ENCODE measurements at places on chromosomes 6 and 20. TPM values are rescaled to one million over a fixed set of nuclear protein-coding genes. Genes with fewer than 3 reads are reported as not detected.
A peak's percentile ranks its signal among the peaks of the same experiment; 100 is the strongest.

The CDH26 gene
- total RNA-seq = 1.2 TPM

The HLA-DRB5 gene
- total RNA-seq = not detected

The OGFRL1 gene
- 37.6 TPM for total RNA-seq

The C2 gene
- 4.1 TPM for total RNA-seq

GRCh38 chr6:38110481-38110971 lies 291.0 kb downstream of the ZFAND3 start:
- DNase-seq = no peak

DNA sequence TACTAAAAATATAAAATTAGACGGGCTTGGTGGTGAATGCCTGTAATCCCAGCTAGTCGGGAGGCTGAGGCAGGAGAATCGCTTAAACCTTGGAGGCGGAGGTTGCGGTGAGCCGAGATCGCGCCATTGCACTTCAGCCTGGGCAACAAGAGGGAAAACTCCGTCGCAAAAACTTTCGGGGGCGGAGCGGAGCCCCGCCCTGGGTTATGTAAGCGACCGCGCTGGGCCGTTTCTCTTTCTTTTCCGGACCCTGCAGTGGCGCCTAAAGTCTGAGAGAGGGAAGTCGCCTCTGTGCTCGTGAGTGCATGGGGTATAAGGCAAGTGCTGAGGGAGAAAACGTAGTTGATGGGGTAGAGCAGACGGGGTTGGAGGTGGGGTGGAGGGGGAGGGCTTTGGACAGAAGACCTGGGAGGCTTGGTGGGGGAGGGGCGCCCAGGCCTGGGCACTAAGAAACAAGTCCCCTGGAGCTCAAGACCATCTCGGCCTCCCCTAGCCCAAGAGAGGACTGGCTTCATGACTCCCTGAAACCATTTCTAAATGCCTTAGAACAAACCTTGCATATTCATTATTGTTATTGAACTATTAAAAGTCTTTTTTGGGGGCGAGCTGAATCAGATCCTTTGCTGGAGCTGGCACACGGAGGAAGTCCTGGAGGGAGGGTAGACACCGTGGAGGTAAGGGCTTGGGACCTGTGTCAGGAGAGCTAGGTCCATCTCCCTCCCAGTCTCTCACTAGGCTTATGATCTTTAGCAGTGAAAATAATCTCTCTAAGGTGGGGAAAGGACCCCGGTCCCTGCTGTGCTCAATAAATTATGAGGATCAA lies 2.7 kb upstream of the MICA start:
- DNase-seq = peak; percentile 19

GRCh38 chr6:82086944-82087343 lies 160.6 kb downstream of the IBTK start:
- DNase-seq = no peak

DNA sequence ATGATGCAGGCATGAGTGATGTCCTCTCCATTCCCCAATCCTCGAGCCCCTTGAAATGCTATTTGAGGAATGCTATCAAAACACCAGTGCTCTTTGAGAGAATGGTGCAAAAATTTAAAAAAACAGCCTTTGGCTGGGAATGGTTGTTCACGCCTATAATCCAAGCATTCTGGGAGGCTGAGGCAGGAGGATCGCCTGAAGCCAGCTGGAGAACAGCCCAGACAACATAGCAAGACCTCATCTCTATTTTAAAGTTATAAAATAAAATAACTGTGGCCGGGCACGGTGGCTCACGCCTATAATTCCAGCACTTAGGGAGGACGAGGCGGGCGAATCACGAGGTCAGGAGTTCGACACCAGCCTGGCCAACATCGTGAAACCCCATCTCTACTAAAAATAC lies 4.2 kb upstream of the VARS1 start:
- DNase-seq = no peak

DNA sequence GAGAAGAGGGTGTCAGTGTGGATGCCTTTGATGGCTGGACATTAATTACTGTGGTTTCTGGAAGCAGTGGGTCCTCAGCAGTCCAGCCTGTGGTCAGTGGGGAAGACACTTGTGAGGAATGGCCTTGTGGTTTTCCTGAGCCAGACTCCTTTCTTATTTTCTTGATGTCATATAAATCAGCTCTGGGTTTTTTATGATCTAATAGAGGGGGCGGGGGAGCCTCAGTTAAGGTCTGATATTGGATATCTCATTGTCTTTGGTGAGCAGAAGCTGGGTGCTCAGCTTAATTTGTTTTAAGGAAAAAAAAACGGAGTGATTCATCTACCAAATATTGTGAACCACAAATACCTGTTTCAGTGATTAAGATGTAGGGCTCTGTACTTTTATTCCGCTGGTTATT lies 62.1 kb downstream of the OTOR start:
- no peak for DNase-seq

- no peak for DNase-seq
Observed at GRCh38 chr6:135254471-135254870, 73.4 kb downstream of the MYB start.

DNA sequence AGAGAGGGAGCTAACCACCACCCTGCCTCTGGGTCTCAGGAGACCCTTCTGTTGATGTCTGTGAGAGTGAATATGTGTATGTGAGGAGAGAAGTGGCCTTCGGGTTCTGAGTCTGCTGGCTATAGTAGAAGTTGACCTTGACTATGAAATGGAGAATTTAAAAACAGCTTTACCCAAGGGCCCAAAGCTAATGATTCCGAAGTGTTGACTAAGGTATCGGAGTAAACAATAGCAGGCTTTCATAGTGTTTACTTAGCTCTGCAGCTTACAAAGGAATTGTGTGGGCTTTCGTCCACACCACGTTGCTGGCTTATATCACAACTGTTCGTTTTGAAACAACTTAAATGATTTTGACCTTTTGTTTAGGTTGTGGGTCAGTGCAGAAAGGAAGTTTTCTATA lies 126.5 kb upstream of the JAG1 start:
- DNase-seq = no peak

- DNase-seq = no peak
Observed at GRCh38 chr6:106145144-106145543, 59.0 kb downstream of the PRDM1 start.

- DNase-seq = no peak
Observed at GRCh38 chr6:68756454-68757375, 121.6 kb downstream of the ADGRB3 start.

DNA sequence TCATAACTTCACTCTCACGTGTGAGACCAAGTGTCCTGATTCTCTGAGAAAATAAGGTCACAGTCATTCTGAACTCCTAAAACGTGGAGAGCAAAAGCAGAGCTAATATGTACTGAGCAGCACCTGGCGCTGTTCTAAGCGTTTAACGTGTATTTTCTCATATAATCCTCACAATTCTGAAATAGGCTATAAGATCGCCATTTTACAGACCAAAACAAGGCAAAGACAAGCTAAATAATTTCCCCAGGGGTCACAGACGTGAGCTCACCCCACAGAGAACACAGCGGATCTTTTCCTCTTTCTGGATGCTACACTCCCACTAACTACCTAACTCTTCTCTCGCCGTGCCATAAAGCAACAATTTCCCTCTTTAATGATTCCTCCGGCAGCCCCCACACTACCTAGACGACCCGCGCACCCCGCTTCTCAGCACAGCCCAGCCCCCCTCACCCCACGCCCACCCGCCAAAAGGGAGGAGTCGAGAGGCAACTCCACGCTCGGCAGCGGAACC lies 636 bp downstream of the SUPT3H start:
- peak; percentile 10 for DNase-seq

GRCh38 chr20:3797592-3798372 lies 1.7 kb downstream of the CDC25B start:
- peak; percentile 62 for DNase-seq

GRCh38 chr20:41011551-41012067 lies 17.0 kb upstream of the TOP1 start:
- DNase-seq = no peak

GRCh38 chr6:51292659-51293058 lies 474.0 kb downstream of the TFAP2B start:
- DNase-seq = no peak
